ENCODE measurements at places on chromosomes 12 and 14.

- DNase-seq, result no peak
Observed at GRCh38 chr12:90504806-90505205, 450.2 kb downstream of the CCER1 start.

GRCh38 chr12:113488322-113488721 is 16.7 kb upstream of the LHX5 start:
- no peak for DNase-seq

DNA sequence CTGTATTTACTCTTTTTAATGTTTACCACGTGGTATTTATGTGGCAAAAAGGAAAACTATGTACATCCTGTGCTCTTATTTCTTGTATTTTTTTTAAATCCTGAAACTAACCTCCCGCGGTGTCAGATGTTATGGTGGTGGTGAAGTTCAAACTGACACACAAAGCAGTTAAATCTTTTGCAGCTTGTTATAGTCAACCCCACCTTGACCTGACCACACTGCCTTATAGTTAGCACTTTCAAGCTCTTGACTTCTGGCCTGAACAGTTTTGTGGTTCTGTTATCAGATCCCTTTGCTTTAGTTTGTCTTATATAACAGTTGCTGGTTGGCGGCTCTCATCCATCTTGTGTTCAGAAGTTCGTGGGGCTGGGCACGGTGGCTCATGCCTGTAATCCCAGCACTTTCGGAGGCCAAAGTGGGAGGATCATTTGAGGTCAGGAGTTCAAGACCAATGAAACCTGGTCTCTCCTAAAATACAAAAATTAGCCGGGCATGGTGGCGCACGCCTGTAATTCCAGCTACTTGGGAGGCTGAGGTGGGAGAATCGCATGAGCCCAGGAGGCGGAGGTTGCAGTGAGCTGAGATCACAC is 2.1 kb downstream of the UNG start:
- no peak for DNase-seq

DNA sequence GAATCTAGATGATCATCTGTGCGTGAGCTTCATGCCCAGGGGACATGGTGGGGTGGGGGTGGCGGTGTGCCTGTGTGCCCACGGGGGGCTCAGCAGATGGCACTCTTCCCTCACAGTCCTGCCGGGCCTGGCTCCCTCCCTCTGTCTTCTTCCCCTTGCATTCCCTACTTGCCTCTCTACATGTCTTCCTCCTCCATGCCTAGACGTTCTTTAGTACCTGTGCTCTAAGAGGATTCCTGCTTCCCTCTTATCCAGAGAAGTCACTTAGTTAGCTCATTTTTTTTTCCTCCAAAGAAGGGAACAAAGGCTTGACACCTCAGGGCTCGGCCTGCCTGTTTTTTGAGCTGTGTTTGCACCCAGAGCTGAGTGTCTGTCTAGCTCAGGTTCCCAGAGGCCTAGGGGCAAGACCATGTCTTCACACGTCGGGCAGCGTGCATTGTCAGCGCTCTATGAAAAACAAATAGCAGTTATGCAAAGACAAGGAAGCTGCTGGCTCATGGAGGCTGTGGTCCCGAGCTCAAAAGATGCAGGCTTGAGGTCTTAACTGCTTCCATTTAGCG is 48.8 kb downstream of the NINJ2 start:
- no peak for DNase-seq

DNA sequence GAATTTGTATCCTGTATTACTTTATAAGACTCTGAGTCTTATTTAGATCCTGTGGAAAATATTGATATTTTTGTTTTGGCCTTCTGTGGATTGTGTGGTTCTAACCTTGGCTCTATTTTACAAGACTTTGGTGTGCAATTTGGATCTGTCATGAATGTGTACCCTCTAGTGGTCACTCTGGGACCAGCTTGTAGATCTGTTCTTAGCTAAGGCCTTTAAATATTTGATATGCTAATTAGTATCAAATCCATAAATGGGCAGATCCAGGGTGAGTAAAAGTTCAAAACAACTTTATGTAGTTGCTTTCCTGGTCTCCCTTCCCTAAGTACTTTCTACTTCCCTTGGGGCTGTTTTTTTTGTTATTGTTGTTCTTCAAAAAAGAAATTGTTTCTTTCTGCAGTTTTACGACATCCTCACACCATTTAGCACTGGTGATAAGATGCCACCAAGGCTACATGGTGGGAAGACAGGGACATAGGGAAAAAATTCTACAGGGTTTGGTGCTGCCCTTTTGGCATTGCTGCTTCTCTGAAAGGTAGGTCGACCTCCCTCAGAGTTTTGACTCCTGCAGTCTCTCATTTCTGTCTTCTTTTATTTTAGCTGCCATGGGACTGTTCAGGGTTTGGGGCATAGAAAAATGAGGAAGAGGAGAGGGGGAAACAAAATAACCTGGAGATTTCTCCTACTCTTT is 238.5 kb downstream of the GPHN start:
- peak; percentile 9 for DNase-seq
